ENCODE measurements at places on chromosomes 5 and 9.

GRCh38 chr5:170504616-170505266 is 921 bp downstream of the KCNIP1 start:
- no peak for DNase-seq

DNA sequence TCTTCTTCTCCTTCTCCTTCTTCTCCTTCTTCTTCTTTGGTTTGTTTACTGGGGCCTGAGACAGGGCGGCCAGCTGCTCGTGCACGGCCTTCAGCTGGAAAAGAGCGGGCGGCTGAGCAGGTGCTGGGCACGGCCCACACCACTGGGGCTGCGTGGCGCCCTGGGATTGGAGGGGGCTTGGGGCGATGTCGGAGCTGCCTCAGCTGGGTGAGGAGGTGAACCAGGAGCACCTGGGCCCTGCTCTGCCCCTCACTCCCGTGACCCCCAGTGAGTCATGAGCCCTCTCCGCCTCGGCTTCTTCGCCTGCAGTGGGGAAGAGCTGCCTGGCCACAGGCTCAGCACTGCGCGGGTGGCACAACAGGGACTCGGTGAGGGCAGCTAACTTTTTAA is 14.9 kb downstream of the BRD3OS start:
- no peak for DNase-seq

DNA sequence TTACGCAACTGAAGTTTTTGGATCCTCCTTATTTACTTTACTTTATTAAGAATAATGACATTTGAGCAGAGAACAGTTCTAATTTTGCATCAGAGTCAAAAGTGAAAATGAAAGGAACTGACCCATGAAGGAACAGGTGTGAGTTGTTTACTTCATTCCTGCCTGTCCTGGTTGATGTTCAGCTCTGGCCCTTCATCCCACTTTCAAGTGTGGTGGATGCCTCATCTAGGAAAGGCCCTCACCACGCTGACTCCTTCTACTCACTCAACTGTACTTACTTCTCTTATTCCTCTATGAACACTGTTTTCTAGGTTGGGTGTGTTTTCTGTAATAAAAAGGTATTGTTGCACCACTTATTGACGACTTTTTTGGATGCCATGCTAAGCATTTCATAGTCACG is 61.8 kb upstream of the PLEKHG4B start:
- peak; percentile 4 for DNase-seq

- DNase-seq: peak; percentile 25
Measured at GRCh38 chr9:84239343-84239742, 101.2 kb downstream of the SLC28A3 start.

Measured in choroid plexus epithelial cell (primary cell).